Prostate gland (tissue), 2 donors: ENCODE measurements at places on chromosomes 13 and 19.

DNA sequence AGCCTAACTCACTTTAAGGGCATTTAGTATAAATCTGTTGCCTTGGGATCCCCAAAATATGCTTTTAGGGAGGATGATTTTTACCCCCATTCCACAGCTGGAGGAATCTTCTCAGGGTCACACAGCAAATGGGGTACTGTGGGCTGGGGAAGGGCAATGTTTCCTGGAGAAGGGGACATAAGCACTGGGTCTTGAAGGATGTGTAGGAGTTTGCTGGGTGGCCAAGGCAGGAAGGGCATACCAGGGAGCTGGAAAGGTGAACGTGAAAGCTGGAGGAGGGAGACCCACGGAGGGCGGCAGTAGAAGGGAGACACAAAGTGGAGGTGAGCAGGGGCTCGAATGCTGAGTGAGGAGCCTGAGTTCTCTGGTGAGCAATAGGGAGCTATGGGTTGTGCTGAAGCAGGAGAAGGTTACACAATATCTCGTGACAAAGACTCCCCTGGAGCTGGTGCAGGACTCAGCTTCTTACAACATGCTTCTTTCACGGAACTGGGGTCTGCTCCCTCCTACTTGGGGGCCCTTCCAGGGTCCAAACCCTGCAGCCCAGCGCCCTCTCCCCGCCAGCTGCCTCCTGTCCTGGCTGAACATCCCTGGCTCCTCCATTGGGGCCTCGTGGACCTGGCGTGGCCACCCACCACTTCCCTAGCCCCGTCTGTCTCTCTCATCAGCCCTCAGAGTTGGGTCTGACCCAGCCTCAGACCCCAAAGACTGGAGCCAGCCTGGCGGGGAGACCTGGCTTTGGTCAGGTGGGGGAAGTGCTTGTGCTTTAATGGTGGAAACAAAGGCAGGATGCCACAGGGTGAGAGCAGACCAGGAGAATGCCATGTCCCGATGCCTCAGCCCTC is 11.1 kb downstream of the CILP2 start:
- no peak for DNase-seq

GRCh38 chr19:5205937-5206750 is 134.5 kb downstream of the PTPRS start:
- DNase-seq, result no peak

- DNase-seq, result no peak
These were observed 62.8 kb upstream of the ATP12A start for GRCh38 chr13:24617256-24618010.

GRCh38 chr19:38649305-38650171 is 2.1 kb downstream of the ACTN4 start:
- peak; percentile 82 for DNase-seq

- DNase-seq, result no peak
These were observed 68.6 kb downstream of the EFNB2 start for GRCh38 chr13:106466691-106467426.
